ENCODE measurements at places on chromosomes 7 and 10.

- no peak for DNase-seq
Measured at GRCh38 chr7:102432442-102433218, 745 bp upstream of the ORAI2 start.

DNA sequence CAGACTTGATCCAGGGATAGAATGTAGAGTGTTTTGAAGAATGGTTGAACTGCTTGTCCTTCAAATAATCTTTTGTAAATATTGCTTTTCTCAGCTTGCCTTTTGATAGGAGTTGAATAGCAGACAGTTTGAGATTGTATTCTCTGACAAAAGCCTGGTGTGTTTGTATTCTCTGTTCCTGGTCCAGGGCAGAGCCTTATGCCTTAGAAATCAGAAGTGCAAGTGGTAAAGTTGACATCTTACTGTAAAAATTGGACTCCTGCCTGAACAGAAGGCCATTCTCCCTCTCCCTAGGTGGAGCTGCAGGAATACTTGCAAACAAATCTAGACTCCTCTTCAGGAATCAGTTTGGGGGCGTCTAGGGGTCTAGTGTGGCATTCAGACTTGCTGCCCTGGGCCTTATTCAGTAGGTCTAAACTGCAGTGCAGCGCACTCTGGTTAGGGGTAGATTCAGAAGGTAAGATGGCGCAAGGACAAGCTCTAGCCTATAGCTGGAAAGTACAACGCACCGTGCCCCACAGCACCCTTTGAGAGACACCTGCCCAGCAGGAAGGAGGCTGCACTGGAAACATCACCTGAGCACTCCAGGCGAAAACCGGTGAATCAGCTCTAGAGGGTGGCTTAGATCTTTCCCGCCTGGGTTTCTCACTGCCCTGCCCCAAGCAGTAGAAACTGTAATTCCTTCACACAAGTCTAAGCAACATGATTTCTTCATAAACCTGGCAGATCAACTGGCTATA lies 608.5 kb upstream of the GALNT17 start:
- DNase-seq: no peak

DNA sequence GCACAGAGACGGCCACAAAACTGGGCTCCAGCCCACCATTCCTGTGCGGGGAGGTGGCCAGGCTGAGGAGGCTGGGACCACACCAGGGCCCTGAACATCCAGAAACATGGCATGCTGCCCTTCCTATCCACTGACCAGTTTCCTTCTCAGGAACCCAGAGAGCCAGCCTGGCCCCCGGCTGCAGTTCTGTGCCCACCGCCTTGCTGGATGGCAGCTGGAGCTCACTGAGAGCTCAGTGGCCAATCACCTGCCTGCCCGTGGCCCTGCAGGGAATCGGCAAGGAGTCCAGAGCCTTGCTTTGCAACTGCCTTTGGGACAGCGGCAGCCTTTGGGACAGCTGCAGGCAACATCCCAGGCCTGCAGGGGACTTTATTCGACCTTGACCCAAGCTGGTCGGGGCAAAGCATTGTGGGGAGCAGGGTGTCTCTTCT lies 30.4 kb downstream of the STK32C start:
- DNase-seq: no peak

GRCh38 chr7:24894429-24895221 lies 85.4 kb downstream of the OSBPL3 start:
- no peak for DNase-seq

Data from stimulated activated CD8-positive, alpha-beta memory T cell treated with anti-CD3 and anti-CD28 coated beads, Interleukin-7, amount 100 ng/mL, for 1 hour (primary cell).